Dermis blood vessel endothelial cell (primary cell): ENCODE measurements at places on chromosomes 11 and 22. TPM values are rescaled to one million over a fixed set of nuclear protein-coding genes. Genes with fewer than 3 reads are reported as not detected.

GRCh38 chr11:103862802-103863174 is 173.7 kb upstream of the DDI1 start:
- DNase-seq: no peak

DNA sequence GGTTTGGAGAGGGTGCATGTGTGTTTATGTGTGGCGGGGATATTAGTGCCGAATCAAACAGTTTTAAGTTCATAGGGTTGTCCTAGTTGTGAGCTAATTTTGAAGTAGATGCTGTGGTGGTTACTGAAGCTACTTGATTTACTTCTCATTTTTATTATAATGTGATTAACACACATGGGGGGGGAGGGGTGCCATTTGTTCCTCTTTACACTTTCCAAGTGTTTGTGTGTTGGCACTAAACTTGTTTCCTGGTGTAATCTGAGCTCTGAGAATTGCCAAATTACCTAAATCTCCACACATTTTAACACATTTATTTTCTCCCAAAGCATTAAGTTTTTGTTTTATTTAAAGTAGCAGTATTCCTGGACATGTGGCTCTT is 60.1 kb downstream of the ZNRF3 start:
- DNase-seq: no peak

GRCh38 chr11:47106798-47107411 is 69.8 kb downstream of the ARFGAP2 start:
- no peak for DNase-seq

- no peak for DNase-seq
Measured at GRCh38 chr11:1388763-1389102, 1.0 kb upstream of the BRSK2 start.

- DNase-seq: no peak
Measured at GRCh38 chr11:92401520-92401919, 176.9 kb downstream of the FAT3 start.

DNA sequence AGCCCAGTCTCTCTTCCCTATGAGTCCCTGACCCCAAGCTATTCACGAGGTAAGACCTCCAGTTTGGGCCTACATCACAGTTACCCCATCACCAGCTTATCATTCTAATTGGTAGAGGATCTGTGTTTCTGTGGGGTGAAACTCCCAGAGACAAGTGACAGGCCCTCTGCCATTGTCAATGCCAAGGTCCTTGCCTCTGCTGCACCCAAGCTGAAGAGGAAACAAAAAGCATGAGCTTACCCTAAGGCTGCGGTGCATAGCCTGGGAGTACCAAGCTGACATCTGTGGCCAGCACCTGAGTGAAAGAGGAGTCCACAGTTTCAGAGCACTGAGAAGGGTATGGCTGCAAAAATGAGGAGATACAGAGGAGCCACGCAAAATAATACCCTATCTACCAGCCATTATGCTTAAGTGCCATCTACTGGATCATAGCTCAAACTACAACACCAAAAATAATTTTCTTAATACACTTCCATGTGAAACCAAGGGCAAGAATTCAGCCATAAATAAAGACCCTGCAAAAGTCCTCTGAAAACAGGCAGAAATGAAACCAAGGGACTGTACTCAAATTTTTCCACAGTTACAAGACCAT is 62.3 kb upstream of the ANO5 start:
- no peak for DNase-seq

GRCh38 chr11:3086671-3087150 is 29.5 kb upstream of the CARS1 start:
- DNase-seq: no peak

DNA sequence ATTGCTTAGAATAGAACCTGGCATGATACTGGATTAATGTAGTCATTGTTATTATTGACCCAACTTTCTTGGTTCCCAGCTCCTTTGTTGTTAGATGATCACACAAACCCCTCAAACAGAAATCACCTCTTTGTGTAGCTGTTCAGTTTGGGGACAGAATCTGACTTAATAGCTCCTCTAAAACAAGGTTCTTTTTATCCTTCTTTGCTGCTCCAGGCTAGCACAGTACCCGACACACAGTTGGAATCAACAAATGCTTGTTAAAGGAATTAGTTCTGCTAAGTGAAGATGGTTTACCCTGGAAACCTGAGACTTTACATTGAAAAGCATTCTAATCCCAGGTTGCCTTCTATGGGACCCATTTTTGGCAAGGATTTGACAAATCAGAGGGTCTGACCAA is 43.9 kb downstream of the GAB2 start:
- DNase-seq: no peak

- no peak for DNase-seq
Measured at GRCh38 chr22:46578251-46578823, 40.9 kb upstream of the CELSR1 start.

The LGR4 gene
- total RNA-seq: 1.9 and 3.6 TPM in 2 replicates

The RRP8 gene
- total RNA-seq: 15.1 and 16.0 TPM in 2 replicates

The XKR3 gene
- total RNA-seq: not detected in 2 replicates

The CADM1 gene
- 0.56 and 2.2 TPM in 2 replicates for total RNA-seq

The RBMXL2 gene
- not detected in 2 replicates for total RNA-seq

The ZDHHC24 gene
- total RNA-seq: 26.2 and 33.0 TPM in 2 replicates
